ENCODE measurements at places on chromosomes 4 and X.

DNA sequence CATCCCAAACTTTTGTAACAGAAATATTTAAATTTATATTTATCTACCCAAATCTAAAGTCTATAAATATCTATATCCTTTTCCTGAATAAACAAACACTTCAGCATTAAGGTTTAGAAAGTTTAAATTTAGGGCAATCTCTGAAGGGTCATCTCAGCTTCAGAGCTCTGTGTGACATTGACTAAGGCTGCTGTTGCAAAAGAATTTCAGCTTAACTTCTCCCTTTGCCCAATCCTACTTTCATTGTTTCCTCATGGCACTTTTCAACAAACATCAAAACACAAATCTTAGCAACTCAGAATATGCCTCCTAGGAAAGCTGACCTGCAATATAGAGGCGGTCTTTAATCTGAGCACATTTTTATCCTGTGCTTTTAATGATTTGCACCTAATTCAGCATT is 79.7 kb upstream of the BANK1 start:
- no peak for DNase-seq

DNA sequence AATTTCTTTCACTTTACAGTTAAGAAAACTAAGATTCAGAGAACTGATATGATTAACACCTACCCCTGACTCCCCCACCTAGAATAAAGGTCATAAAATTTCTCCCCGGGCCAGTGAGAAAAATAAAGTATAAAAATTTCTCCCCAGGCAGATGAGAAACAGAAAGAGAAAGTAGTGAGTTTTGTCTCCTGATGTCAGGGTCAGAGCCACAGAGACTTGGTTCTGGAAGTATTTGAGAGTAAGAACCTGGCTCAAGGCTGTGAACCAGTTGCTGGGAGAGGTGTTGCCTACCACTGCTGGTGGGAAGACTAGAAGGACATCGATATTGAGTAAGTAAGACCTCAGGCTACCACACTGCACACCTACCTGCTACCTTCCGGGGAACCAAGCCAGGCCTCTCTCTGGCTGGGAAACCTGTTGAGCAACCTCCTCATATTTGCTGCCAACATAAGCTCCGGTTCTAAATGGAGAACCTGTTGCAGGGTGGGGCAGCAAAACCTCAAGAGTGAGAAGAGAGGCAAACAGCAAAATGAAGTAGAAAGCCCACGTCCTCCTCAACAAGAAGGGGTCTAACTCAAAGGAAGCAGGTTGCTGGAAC is 104.2 kb upstream of the PUDP start:
- DNase-seq: no peak

- peak; percentile 62 for DNase-seq
Observed at GRCh38 chr4:89469930-89470375, 162.4 kb upstream of the GPRIN3 start.

- no peak for DNase-seq
Observed at GRCh38 chr4:33187035-33187434, 2466.9 kb downstream of the PCDH7 start.

DNA sequence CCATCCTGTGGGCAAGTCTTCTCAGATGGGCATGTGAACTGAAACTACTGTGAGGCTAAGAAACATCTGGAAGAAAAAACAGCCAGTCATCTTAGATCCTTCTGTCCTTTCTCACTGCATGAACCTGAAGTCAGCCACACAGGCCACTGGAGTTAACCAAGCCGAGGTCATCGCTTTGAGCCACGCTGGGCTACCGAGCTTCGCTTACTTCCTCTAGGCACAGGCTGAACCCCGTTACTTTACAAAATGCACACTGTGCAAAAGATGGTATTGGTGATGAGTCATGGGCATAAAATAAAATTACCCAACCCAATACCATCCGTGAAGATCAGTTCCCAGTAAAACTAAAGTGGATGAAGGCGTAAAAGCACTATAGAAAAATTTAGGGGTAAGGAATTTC is 86.2 kb downstream of the MTMR1 start:
- no peak for DNase-seq

- DNase-seq: peak; percentile 55
Observed at GRCh38 chr4:102759831-102760644, 730 bp downstream of the MANBA start.

GRCh38 chrX:143634663-143635455 is 1.0 kb downstream of the SLITRK4 start:
- DNase-seq: no peak

DNA sequence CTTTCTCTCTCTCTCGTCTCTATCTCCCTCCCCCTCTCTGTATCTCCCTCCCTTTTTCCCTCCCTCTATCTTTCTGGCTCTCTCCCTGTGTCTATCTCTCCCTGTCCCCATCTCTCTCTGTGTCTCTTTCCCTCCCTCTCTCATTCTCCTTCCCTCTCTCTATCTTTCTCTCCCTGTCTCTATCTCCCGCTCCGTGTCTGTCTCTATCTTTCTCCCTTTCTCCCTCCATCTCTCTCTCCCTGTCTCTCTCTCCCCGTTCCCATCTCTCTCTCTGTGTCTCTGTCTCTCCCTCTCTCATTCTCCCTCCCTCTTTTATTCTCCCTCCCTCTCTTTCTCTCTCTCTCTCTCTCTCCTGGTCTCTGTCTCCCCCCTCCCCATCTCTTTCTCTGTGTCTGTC is 22.9 kb downstream of the IL3RA start:
- no peak for DNase-seq

Measured in lung microvascular endothelial cell (primary cell).